AG04450 (cell line): ENCODE measurements at places on chromosomes 11 and 22. TPM values are rescaled to one million over a fixed set of nuclear protein-coding genes. Genes with fewer than 3 reads are reported as not detected.

DNA sequence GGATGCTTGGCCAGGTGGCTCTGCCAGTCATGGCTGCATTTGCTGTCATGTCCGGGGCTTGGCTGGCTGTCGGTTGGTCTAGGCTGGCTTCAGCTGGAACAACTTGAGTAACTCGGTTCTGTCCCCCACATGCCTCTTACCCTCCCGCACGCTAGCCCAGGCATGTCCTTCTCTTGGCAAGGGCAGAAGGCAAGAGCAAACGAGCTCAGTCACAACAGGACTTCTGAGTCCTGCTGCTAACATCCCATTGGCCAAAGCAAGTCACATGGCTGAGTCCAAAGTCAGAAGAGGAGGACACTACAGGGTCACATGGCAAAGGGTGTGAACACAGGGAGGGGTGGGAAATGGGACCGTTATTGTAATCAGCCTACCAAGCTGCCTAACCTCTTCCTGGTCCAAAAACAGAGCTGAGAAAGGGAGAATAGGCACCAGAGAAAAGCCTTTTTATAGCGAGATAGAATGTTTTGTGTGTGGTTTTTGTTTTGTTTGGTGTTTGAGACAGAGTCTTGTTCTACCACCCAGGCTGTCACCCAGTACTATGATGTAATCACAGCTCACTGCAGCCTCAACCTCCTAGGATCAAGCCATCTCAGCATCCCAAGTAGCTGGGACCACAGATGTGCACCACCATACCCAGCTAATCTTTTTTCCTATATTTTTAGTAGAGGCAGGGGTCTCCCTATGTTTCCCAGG is 81.9 kb downstream of the MN1 start:
- DNase-seq: no peak

- no peak for DNase-seq
These were observed 2.3 kb downstream of the SIK2 start for GRCh38 chr11:111604392-111605009.

GRCh38 chr22:48507595-48508350 is 1319.9 kb downstream of the BRD1 start:
- DNase-seq: no peak

DNA sequence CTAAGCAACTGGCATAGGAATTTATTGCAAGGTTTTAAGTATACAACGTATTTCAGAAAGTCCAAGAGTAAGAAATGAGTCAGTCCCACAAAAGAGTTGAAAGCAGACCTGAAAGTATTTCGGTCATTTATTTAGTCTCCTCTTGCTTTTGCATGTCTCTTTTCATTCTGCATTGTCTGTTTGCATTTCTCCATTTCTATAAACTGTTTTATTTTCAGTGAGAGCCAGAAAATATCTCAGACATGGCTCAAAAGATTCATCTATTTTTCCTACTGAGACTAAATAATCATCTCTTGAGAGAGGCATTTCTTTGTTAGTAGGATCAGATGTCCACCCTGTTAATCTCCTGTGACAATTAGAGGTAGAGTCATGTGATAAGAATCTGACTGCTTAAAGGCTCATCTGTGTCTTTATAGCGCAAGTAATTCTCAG is 219.1 kb upstream of the CCDC179 start:
- peak; percentile 48 for DNase-seq

Gene PDGFD
- 50.1 and 58.1 TPM in 2 replicates for polyA plus RNA-seq

Gene LIF
- polyA plus RNA-seq: 53.9 and 121 TPM in 2 replicates

Gene MS4A3
- polyA plus RNA-seq: not detected in 2 replicates

Gene LMO1
- polyA plus RNA-seq: not detected in 2 replicates
